SJCRH30 (cell line): ENCODE measurements at places on chromosomes 2 and 18.

GRCh38 chr2:178191004-178191508 is 3.3 kb upstream of the OSBPL6 start:
- no peak for DNase-seq

DNA sequence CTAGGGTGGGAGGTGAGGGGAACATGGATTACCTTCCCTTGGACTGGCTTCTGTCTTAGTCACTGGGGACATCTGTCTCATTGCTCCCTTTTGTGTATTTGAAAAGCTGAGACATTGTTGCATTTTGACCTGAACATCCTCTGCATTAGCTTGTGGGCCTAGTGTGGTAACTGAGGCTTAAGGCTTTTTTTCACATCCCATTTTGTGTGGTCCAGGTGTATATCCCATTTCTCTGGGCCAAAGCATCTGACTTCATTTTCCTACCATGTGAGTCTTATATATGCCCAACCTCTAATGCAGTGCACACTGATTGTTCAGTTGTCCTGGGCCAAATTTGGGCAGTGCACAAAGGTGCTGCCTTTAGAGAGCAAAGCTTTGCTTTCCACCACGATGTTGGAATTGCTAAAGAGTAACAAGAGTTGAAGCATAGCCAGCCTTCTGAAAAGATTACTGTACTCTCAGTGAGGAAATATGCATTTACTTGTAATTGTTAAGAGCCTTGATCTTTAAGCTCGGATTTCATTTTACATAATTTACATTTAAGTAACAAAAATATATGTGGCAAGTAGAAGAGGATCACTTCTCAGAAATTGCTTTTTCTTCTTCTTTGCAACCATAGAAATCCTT is 13.3 kb downstream of the PRKCE start:
- no peak for DNase-seq

GRCh38 chr2:12162269-12163247 is 416.1 kb downstream of the LPIN1 start:
- DNase-seq = no peak

- no peak for DNase-seq
Measured at GRCh38 chr2:187434342-187434785, 13.7 kb downstream of the CALCRL start.

- no peak for DNase-seq
Measured at GRCh38 chr2:84855731-84856130, 25.2 kb downstream of the TRABD2A start.
